ENCODE measurements at places on chromosomes 6 and 20.

DNA sequence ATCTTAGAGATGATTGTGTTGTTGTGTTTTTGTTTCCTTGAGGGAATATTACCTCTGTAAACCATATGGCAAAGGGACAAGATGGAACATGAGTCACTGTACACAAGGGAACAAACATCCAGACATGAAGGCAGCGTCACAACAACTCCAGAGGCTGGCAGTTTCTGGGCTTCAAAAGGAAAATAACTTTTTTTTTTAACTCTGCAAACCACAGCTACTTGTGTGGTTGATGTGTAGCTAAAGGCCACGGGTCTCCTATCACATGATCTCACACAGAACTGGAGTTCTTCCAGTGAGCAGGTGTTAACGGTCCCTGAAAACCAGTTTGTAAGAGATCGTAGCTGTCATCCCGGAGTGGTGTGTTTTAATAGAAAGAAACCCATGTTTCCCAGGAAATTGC, 33.2 kb upstream of the HBS1L start:
- DNase-seq = no peak

DNA sequence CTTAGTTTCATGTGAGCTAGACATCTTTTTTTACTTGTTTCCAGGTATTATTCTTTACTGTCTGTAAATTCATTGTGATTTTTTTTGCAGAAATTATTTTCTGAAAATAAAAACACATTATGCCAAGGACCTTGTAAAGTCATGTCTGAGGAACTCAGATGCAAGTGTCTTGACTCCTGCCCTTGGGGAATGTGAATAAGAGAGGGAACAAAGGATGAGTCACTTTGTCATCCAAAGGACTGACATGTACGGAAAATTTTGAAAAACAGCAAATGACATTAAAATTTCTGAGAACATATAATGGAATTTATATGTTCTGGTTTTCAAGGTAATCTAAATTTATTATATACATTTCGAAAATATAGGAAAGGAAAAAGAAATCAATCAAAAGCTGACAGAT, 660.4 kb downstream of the CD109 start:
- DNase-seq = no peak

GRCh38 chr20:53873230-53873604, 197.2 kb downstream of the BCAS1 start:
- no peak for DNase-seq

- DNase-seq = peak; percentile 60
Measured at GRCh38 chr6:29447670-29448069, 8.6 kb downstream of the OR10C1 start.

GRCh38 chr6:36419310-36419709, 23.3 kb downstream of the PXT1 start:
- no peak for DNase-seq

- DNase-seq = no peak
Measured at GRCh38 chr6:3032986-3033385, 33.3 kb downstream of the NQO2 start.

- no peak for DNase-seq
Measured at GRCh38 chr6:169164986-169165385, 88.7 kb downstream of the THBS2 start.

DNA sequence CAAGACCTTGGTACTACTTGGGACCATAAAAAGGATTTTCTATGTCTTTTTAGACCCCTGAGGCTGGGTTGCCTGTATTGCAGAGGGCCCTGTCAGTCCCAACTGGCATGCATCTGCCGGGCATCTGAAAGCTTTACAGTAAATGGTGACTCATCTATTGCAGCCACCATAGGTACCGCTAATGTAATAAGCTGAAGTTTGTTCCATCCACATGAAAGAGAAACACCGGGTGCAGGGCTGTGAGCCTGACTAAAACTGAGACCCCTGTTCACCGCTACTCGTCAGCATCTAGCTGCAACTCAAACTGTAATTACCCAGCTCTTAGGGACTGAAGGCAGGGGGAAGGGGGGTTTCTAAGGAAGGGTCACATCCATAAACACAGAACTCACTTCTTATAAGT, 49.5 kb downstream of the TRERF1 start:
- DNase-seq = no peak

GRCh38 chr20:52313341-52313963, 121.9 kb upstream of the ZFP64 start:
- no peak for DNase-seq

Data from iPS DF 19.7 (cell line).